ENCODE measurements at places on chromosomes 12 and 14.
A peak's percentile ranks its signal among the peaks of the same experiment; 100 is the strongest.

- DNase-seq: no peak
Measured at GRCh38 chr12:53700567-53700966, 24.7 kb upstream of the ATP5MC2 start.

GRCh38 chr14:68458840-68459469 lies 333.9 kb downstream of the ZFP36L1 start:
- no peak for DNase-seq

DNA sequence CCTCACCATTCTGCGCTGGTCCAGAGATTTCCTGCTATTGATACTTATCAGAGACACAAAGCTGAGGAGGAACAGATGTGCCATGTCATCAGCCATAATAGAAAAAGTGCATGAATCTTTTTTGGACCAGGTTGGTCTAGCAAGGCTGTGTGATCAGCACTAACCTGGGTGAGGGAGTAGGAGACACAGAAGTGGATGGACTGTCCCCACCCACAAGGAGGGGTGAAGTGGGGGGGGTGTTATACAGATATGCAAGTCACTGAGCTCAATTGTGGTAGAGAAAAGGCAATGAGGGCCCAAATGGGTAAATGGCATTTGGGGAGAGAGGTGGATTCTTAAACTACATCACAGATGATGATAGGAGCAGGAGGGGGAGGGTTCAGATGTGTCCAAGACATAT lies 123.0 kb downstream of the SAMD4A start:
- DNase-seq: no peak

- no peak for DNase-seq
Measured at GRCh38 chr14:34220921-34221320, 241.1 kb downstream of the SPTSSA start.

GRCh38 chr12:50032854-50033581 lies 7.7 kb upstream of the RACGAP1 start:
- DNase-seq: no peak

DNA sequence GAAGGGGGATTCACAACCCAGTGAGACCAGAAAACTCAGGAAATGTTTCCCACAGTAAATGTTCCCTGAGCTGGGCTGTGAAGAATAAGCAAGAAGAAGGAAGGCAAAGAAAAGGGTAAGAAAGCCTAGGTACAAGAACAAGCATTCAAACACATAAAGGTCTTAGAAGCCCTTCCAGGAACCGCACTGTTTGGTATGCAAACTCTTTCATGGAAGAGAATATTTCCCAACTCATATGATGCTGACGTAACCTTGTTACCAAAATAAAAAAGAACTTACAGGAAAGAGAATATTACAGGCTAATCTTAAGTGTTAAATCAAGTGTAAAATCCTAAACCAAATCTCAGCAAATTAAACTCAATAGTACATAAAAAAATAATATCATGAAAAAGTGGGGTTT lies 23.6 kb downstream of the MED6 start:
- no peak for DNase-seq

DNA sequence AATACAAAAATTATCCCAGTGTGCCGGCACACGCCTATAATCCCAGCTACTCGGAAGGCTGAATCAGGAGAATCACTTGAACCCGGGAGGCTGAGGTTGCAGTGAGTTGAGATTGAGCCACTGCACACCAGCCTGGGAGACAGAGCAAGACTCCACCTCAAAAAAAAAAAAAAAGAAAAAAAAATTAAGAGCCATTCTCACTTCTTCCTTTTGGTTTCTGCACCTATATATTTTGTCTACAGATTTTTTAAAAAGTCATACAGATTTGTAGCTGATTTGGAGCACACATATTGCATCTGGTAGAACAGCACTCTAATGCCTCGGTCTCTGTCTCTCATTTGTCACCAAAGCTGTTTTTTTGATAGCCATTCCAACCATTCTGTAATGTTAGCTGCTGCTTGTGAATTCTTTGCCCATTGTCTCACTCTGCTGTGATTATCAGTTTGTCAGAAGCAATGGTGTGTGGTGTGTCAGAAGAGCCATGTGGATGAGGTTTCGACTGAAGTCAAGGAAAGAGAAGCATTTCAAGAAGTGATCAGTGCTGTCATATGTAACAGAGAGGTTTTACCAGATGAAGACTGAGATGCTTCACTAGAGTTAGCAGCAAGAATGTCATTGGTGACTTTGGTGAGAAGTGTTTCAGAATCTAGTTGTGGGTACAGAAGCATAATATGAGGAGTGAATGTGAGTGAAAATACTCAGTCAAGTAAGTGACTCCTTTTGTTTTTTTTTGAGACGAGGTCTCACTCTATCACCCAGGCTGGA lies 8.7 kb upstream of the KTN1 start:
- DNase-seq: no peak

- no peak for DNase-seq
Measured at GRCh38 chr12:6450091-6450868, 1.6 kb upstream of the TAPBPL start.

- no peak for DNase-seq
Measured at GRCh38 chr14:99188731-99189191, 83.2 kb downstream of the BCL11B start.

DNA sequence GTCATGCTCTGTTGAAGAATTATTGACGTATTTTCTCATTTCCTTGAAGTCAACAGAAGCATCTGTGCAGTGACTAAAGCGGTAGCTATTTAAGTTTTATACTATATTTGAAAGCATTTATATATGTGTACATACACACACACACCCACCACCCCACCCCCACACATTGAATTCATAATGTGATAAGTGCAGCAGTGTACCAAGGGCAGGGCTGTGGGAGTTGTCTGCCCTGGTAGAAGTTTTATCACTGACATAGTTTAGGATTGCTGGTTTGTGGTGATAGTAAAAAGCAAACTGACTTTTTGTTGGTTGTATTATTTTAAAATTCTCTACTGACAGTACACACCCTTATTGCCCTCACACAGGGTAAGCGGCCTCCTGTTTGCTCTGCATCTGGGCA lies 39.1 kb downstream of the GAS2L3 start:
- DNase-seq: no peak

DNA sequence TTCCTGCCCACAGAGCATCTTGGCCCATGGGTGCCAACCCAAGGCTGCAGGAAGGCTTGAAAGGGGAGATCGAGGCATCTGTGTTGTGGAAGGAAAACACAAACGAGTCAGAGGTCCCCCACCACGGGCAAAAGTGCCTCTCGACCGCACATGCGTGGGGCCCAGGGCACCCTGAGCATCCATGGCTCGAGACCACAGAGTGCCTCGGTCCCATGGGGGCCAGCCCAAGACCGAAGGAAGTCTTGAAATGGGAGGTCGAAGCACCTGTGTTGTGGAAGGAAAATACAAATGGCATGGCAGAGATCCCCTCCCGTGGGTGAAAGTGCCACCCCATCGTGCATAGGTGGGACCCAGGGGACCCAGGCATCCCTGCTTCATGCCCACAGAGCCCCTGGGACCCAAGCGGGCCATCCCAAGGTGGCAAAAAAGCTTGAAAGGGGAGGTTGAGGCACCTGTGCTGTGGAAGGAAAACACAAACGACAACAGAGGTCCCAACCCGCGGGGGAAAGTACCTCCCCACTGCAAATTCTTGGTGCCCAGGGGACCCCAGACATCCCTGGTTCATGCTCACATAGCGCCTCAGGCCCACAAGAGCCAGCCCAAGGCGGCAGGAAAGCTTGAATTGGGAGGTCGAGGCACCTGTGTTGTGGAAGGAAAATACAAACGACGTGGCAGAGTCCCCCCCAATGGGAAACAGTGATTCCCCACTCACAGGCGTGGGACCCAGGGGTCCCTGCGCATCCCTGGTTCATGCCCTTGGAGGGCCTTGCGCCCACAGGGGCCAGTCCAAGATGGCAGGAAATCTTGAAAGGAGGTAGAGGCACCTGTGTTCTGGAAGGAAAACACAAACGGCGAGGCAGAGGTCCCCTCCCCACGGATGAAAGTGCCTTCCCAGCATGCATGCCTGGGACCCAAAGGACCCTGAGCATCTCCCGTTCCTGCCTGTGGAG lies 373.0 kb downstream of the ALG10 start:
- peak; percentile 1 for DNase-seq

DNA sequence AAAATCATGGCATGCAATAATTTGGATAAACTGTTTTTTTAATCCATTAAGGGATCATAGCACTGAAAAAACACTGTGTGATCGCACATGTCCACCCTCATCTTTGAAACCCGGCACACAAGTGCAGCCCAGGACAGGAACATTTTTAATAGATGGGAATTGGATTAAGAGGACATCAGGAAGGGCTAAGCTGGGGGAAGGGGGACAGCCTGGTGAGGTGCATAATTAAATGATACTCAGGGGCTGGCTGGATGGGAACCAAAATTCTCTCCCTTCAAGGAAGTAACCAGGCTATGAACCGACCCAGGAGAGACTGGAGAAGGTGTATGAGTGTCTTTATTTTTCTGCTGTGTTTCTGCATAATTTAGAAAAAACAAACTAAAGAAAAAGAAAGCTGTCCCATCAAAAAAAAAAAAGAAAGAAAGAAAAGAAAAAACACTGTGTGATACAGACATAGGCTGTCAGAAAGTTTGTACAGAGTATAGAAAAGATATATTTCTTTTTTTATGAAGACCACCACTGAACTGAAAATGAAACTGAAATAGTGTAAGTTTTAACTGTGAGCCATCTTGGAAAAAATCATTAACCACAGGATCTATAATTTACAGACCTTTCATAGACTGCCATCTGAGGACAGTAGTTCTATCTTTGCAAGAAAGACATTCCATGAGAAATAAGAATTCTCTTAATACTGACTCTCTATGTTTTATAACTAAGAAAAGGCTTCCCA lies 75.1 kb upstream of the SLC38A4 start:
- no peak for DNase-seq

DNA sequence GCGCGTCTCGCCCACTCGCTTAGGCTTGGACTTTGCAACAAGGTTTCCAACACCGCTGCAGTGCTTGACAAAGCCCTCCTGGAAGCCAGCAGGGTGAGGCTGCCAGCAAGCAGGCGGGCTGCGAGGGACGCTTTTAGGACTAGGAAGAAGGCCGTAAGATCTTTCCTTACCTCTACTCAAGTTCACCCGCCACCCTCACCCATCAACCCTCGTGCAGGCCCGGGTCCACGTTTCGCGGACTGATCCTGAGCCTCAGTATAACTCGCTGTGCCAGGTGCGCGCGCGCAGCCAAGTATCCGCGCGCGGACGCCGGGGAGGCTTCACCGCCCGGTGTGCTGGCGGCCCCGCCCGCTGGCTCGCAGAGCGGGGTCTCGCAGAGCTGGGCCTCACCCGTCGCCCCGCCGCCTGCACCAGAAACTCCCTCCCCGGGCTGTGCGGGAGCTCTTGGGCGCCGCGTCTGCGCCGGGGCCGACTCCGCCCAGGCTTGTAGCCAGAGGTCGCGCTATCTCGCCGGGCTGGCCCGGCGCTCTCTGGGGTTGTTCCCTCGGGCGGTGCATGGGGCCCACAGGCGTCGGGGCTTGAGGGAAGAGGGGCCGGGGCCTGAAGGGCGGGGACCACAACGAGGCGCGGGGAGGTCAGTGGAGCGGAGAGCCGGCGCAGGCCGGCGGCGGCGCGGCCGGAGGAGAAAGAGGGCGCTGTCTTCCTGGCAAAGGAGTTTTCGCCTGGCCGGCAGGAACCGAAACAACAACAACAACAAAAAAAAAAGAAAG lies 7.6 kb upstream of the SIX1 start:
- no peak for DNase-seq

DNA sequence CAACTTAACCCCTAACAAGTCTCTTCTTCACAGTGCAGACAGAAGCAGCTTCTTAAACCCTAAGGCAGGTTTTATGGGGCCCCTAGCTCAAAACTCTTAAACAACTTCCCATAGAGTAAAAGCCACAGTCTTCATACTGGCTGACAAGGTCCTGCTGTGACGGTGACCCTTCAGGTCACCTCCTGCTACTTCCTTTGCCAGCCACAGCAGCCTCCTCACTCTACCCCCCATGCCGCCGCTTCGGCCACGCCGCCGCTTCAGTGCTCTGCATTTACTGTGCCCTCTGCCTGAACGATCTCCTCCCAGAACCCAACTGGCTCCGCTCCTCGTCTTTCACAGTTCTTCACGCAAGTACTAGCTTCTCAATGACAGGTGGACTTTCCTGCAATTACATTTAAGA lies 45.5 kb downstream of the ACADS start:
- no peak for DNase-seq

GRCh38 chr14:89674936-89675335 lies 257.9 kb upstream of the FOXN3 start:
- no peak for DNase-seq

GRCh38 chr12:81005606-81006005 lies 67.9 kb upstream of the LIN7A start:
- DNase-seq: no peak

DNA sequence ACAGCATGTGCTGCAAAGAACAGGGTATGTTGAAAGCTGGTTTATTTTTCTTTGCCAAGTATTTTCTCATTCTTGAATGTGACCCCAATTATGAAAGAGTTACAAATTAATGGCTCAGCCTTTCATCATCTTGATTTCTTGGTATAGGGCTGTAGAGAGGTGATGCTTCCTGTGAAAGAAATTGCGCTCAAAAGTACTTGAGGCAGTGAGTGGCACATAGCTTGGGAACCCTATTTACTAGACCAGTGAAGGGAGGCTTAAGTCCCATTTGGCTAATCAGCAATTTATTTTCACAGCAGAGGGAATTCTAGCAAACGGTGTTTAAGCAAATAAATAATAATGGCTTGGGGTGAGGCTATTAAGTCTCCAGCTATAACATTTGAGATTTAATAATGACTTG lies 153.9 kb upstream of the MIS18BP1 start:
- no peak for DNase-seq

- DNase-seq: no peak
Measured at GRCh38 chr12:12608557-12608957, 3.1 kb upstream of the CREBL2 start.

DNA sequence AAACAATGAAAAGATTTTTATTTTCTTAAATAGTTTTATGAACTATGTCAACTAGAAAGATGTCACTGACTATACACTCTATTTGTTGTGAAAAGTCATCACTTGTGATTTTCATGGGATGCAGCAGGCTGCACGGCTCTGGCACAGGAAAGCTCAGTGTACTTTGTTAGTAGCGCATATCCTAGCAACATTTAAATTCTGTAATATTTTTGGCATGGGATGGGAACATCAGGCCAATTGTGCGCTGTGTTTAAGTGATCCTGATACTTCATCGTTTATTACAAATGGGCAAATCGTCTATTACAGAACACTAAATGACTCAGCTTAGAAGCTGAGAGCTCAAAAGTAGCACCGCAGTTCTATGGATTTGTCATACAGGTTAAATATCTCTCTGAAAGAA lies 60.7 kb upstream of the SAV1 start:
- no peak for DNase-seq

DNA sequence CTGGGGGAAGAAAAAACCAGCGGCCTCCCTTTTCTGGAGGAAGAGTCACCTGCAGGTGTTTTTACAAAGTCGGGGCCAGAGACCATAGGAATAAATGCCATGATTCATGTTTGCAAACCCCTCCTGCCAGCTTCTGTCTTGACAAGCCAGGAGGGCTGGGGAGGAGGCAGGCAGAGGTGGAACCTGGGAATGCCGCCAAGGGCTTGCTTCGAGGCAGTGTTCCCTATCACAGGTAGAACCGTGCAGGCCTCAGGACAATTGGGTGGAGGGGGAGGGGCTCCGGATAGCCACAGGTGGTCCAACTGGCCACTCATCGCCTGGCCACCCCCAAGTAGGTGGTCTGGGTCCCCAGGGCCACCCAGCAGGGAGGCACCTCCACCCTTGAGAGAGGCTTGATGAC lies 14.2 kb upstream of the DLK1 start:
- DNase-seq: no peak
